Ureter (tissue), 1 donor: ENCODE measurements at places on chromosomes 16 and 17. TPM values are rescaled to one million over a fixed set of nuclear protein-coding genes. Genes with fewer than 3 reads are reported as not detected.

DNA sequence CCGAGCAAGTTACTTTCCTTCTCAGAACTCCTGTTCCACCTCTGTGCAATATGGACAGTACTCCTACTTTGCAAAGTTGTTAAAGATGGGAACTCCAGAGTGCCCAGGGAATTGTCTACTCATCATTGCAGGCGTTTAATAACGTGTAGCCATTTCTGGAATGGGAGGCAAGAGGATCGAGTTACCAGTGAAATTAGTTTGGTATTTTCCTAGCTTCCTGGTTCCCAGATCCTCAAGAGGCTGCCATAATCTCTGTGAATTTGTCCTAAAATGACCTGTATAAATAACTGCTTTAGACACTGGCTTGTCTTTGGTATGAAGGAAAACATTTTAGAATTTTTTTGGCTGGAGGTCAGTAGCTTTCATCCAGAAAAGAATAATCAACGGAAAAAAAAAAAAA is 27.7 kb downstream of the WWOX start:
- no peak for DNase-seq

GRCh38 chr17:44672479-44673093 is 16.3 kb downstream of the MEIOC start:
- no peak for DNase-seq

DNA sequence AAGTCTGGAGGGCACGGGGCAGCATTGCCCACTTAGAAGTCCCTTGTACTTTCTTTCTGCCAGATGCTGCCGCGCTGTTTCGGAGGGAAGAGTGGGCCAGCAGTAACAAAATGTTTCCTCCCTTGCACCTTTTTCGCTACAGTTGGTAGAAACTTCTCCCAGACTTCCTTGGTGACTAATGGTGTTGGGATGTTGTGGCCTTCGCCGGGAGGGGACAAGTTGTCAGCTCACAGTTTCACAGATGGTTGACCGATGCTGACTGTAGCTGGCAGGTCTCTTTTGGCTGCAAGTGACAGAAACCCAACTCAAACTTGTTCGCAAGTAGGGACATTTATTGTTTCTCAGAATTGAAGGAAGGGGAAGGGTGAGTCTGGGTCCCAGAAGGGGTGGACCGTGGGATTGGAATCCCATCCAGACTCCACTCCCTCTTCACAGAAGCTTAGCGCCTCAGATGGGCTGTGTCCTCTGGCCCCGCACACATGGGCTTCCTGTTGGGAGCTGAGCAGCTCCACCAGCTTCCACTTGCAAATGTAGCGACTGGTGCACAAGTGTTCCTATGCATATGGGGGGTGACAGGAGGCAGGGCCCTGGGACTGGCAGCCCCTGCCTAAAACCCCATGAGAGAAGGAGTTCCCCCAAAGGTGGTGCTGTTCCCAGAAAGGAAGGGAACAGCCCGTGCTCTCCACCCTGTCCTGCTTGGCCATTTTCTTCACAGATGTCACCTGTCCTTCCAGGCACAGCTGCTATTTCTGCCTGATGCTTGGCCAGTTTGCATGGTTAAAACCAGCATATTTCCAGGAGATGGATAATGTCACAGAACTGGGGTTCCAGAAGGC is 30.9 kb upstream of the RPRML start:
- no peak for DNase-seq

GRCh38 chr17:45996282-45996937 is 2.6 kb upstream of the STH start:
- no peak for DNase-seq

GRCh38 chr16:2370721-2371120 is 30.2 kb upstream of the ABCA3 start:
- DNase-seq: no peak

GRCh38 chr16:7431723-7432122 is 99.1 kb downstream of the RBFOX1 start:
- no peak for DNase-seq

DNA sequence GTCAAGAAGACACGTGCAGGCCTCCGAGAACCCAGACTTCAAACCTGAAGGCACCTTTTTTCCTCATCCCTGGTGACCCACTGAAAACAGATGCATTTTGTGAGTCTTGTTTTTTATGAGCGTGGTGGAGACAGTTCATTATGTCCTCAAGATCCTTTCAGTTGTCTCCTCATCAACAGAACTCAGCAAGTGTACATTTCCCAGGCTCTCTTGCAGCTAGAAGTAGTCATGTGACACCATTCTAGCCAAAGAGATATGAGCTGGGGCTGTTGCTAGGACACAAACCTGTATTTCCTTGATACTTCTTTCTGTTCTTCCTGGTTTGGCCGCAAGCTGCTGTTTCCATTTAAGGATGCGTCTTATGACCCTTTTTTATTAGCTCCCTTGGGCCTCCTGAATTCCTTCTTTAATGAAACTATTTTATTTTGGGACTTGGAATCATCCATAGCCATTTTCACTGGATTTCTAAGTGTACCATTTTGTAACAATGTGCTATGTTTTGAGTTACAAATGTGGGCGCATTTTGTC is 135.7 kb upstream of the FOXF1 start:
- DNase-seq: no peak

DNA sequence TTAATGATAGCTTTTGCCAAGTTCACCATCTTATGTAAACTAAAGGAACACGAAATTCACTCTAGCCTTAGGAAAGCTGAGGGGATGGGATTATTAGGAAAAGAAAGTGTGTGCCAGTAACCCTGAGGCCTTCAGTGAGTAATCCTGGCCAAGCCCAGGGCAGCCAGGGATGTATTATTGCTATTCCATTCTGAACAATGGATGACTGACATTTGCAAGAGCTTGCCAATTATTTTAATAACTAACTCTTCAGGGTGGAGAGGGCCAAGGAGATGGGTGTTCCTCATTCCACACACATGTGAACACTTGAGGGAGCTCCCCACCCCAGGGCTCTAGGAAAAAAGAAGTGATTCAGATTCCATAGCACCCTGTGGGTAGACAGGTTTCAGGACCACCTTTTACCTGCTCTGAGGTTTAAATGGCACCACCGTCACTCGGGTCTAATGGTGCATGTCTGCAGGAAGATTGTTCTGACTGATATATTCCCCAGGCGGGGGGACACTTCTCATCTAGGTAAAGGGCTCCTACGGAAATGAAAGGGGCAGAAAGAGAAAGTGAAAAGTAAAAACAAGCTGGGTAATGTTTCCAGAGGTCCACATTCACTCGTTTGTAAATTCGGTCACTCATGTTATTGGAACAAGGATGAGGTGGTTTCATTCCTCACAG is 41.5 kb downstream of the TK2 start:
- peak; percentile 67 for DNase-seq

- no peak for DNase-seq
These were observed 375.3 kb upstream of the CDH5 start for GRCh38 chr16:65991149-65991701.

DNA sequence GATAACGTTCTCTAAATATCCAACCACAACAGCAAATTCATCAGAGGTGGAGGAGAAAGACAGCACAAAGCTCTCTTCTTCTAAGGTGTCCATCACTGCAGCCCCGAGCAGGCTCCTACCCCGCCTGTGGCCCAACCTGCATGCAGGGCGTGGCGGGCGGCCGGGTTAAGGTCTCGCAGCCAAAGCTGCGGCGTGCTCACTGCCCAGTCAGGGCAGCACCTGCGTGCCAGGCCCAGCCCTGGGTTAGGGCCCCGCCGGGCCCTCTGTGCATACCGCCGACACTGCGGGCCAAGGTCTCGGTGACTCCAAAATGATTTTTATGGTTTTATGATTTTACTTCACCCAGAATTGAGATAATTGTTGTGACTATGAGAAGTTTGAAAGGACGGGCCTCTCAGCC is 57.8 kb downstream of the FOXK2 start:
- no peak for DNase-seq

DNA sequence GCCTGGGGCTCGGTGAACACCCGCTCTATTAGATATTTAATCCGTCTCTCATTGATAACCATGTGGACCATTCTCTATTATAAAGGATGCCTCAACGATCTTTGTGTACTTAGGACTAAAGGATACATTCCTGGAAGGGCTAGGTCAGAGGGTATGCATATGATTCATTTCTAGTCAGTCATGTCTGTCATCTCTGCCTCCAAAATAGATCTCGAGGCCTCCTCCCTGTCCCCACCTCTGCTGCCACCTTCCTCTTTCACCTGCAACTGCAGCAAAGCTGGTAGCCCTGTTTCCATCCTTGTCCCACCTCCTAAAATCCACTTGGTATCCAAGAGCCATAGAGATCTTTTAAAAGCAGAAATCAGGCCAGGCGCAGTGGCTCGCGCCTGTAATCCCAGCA is 121.5 kb downstream of the KATNIP start:
- DNase-seq: no peak

DNA sequence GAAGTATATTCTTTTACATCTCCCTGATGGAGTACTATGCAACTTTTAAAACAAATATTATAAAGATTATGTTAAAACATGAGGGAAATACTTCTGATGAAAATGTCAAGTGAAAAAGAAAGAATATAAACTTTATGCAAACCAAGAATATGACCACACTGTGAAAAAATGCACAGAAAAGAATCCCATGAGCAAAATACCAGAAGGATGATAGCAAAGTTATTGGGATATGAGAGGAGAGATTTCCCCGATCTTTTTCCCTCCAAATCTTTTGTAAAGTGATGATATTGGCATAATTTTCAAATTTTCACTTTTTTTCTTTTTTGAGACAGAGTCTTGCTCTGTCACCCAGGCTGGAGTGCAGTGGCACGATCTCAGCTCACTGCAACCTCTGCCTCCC is 36.6 kb upstream of the SMURF2 start:
- DNase-seq: no peak

- no peak for DNase-seq
These were observed 94.9 kb downstream of the CACNG1 start for GRCh38 chr17:67139289-67139688.

DNA sequence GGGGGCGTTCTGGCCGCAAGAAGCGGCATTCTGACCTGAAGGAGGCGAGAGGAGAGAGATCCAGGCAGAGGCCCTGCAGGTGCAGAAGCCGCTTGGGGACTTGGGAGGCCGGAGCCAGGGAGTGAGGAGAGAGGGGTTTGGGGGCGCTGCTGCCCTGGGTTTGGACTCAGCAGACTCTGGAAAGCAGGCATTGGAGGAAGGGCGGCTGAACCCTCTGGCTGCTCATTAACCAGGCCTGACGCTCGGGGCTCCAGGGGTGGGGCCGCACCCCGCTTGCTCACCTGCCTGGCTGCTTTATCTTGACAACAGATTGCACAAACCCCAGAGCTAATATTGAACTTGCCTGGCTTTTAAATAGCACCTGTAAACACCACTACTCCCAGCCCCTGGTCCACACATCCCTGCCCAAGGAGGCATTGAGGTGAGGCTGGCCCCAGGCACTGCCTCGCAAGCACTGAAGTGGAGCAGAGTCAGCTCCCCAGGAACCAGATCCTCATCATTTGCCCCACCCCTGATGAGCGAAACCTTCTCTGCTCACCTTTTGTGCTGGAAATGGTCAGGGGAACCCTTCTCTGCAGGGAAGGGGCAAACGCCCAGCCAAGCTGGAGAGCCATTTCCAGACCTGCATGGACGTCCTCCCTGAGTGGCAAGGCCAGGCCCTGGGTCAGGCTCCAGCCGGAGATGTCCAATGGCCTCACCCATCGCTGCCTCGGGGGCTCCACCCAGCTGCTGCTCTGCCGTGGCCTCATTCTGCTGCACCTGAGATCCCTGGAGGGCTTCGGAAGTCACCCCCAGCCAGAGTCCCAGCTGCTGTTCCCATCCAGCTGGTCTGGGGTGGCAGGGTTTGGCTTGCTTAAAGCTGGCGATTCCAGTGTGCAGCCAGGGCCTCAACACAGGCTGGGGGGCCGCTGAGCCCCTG is 190.2 kb upstream of the GSE1 start:
- peak; percentile 82 for DNase-seq

DNA sequence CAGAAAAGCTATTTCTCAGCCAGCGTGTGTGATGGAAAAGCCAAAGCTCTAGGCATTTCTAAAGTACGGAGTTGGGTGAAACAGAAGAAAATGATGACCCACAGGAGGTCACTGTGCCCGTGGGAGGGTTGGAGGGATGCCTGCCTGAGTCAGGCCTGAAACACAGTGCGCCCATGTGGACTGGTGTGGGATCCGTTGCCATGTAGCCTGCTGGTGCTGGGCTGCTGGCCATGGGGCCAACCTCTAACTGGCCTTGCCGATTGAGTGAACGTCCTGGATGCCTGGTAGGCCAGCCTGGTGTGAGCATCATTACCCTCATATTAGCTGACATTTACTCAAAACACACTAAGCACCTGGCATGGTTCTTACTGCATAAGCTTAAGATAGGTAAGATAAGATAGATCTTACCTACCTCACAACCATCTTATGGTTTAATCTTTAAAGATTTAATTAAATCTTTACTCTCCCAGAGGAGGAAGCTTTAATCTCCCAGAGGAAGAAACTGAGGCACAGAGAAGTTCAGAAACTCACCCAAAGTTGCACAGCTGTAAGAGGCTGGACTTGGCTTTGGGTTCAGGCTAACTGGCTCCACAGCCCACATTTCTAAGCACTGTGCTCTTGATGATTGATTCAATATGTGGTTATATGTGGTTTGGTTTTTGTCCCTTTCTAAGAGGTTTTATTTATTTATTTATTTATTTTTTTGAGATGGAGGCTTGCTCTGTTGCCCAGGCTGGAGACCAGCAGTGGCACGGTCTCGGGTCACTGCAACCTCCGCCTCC is 15.7 kb downstream of the MGAT5B start:
- no peak for DNase-seq

- DNase-seq: peak; percentile 61
These were observed 67.3 kb downstream of the ZNF423 start for GRCh38 chr16:49788572-49788971.

DNA sequence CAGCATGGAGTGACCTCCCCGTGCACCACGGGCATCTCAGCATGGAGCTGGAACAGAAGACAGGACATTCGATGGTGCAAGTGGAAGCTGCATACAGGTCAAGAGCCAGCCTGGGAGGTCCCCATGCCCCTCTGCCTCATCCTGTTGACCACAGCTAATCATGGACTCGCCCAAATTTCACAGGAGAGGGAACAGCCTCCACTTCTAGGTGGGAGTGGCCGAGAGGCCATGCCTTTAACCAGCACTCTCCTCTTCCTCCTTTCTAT is 3.8 kb upstream of the SLC47A2 start:
- DNase-seq: no peak

DNA sequence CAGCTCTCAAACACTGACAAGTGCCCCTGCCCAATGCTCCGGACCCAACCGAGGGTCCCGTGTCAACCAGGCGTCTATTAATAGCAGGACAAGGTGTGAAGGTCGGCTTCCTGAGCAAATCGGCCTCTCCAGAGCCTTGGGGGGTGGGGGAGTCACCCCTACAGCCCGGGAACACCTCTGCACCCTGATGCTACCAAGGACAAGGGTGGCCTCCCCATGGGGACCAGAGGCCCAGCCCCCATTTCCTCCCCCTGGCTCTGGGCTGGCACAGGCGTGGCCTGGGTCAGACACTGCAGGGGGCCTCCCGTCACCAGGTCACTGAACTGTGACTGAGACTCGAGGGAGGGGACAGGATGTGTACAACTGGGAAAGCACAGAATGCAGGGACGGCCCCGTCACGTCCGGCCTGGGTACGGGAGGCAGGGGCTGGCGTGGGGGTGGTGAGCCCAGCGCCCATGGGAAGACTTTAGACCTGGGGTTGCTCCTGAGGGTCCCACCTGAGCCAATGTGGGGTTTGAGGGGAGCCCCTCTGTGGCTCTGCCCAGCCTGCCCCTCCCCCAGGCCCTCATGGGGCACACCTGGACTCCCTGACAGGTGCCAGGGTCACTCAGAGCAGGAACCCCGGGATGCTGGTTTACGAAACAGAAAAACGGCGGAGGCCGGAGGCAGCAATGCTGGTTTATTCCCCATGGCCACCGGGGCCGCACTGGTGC is 579 bp upstream of the CYBA start:
- DNase-seq: peak; percentile 85

SPNS3 gene
- total RNA-seq: 0.26 TPM

PRCD gene
- total RNA-seq: 11.5 TPM

ABAT gene
- 29.9 TPM for total RNA-seq

CMTM2 gene
- not detected for total RNA-seq

TBC1D26 gene
- total RNA-seq: 0.47 TPM

MYH13 gene
- total RNA-seq: not detected

ZNF267 gene
- total RNA-seq: 18.5 TPM
